Chondrocyte (in vitro differentiated cells): ENCODE measurements at places on chromosomes 5 and 9. TPM values are rescaled to one million over a fixed set of nuclear protein-coding genes. Genes with fewer than 3 reads are reported as not detected.

PURA gene
- 13.3 to 18.1 TPM (median 16.7 TPM) in 3 replicates for total RNA-seq

C9orf152 gene
- total RNA-seq: not detected in 3 replicates

DMRTA1 gene
- total RNA-seq: 5.0 to 6.7 TPM (median 5.2 TPM) in 3 replicates

SLC6A7 gene
- 0.15 TPM in 1 of 3 replicates, not detected in the others for total RNA-seq

POU5F2 gene
- 0.45 to 0.92 TPM (median 0.62 TPM) in 3 replicates for total RNA-seq

GABRA6 gene
- total RNA-seq: not detected in 3 replicates

SPINK6 gene
- not detected in 3 replicates for total RNA-seq

HRCT1 gene
- total RNA-seq: 7.2 to 16.6 TPM (median 7.8 TPM) in 3 replicates

- H3K27ac ChIP-seq: no peak overlapping the region
- H3K36me3 ChIP-seq: peaks cover 3% of the 10 kb centered on the region
- no peak overlapping the region for H3K4me3 ChIP-seq
- peak; percentile 92 for DNase-seq
Observed at GRCh38 chr5:177606071-177607051, 6.4 kb downstream of the B4GALT7 start.

DNA sequence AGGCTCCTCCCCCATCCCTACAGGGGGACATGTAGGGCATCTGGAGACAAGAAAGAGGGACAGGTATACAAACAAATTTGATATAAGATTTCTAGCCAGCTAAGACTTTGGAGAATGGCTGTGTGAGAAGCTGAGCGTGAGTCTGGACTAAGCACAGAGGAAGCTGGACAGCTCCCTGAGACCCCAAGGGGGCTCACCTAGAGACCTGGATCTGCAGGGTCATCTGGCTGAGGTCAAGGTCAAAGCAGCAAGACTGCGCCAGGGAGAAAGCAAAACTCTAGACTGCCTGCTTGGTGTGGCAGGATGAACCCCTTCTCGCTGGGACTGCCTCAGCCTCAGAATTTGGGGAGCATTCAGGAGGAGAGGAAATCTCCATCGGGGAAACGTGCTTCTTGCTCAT, 8.0 kb upstream of the GSN start:
- H3K27ac ChIP-seq: no peak overlapping the region
- no peak for DNase-seq
- no peaks in the 10 kb centered on the region for H3K36me3 ChIP-seq
- peaks cover 42% of the 10 kb centered on the region for H3K4me1 ChIP-seq

- H3K27me3 ChIP-seq: no peaks in the 10 kb centered on the region
- H3K4me1 ChIP-seq: peaks cover 80% of the 10 kb centered on the region
- peak overlapping the region; percentile 98 for H3K27ac ChIP-seq
- H3K36me3 ChIP-seq: no peaks in the 10 kb centered on the region
Observed at GRCh38 chr9:129495620-129496472, 125.1 kb downstream of the C9orf50 start.

DNA sequence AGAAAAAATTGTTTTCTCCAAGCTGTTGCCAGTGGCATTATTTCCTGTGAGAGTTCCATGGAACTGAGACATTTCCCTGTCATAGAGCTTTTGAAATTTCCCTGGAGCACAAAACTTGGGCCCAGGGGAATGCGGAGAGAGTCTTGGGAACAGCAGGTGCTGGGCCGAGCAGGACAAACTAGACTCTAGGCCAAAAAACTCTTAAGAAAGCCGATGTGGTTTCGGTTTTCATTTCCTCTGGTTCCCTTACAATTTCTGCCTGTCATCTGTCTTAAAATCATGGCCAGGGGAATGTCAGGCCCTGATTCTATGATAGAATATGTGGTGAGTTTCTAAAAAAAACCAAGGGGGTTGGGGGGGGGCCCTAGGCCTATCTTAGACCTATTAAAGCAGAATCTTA, 4.6 kb downstream of the SLC35A4 start:
- peaks cover 27% of the 10 kb centered on the region for H3K4me1 ChIP-seq
- H3K27ac ChIP-seq: no peak overlapping the region
- no peaks in the 10 kb centered on the region for H3K27me3 ChIP-seq
- DNase-seq: no peak
- H3K4me3 ChIP-seq: no peak overlapping the region
- H3K36me3 ChIP-seq: peaks cover 12% of the 10 kb centered on the region

GRCh38 chr5:72205431-72206009, 98.2 kb downstream of the MAP1B start:
- DNase-seq: no peak
- peak overlapping the region; percentile 83 for H3K27ac ChIP-seq
- H3K4me1 ChIP-seq: peaks cover 84% of the 10 kb centered on the region
- H3K27me3 ChIP-seq: no peaks in the 10 kb centered on the region

DNA sequence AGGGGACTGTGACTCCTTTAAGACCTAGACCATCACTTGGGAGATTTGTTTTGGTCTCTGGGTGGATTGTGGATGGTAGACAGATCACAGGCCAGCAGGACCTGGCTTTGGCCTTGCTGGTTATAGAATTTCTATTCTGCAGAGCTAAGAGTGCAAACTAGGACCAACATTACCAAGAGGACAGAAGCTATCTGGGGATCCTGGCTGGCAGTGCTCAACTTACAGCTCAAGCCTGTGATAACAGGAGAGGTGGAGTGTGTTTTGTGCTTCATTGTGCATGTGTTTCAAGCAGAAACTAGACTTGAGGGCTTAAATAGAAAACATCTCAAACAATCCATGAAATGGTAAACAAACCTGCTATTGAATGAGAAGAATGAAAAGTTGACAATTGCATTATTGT, 106.7 kb downstream of the ZNF462 start:
- H3K27ac ChIP-seq: peak overlapping the region; percentile 65
- H3K4me3 ChIP-seq: no peak overlapping the region
- H3K4me1 ChIP-seq: peaks cover 42% of the 10 kb centered on the region
- H3K36me3 ChIP-seq: peaks cover 13% of the 10 kb centered on the region
- no peaks in the 10 kb centered on the region for H3K27me3 ChIP-seq

DNA sequence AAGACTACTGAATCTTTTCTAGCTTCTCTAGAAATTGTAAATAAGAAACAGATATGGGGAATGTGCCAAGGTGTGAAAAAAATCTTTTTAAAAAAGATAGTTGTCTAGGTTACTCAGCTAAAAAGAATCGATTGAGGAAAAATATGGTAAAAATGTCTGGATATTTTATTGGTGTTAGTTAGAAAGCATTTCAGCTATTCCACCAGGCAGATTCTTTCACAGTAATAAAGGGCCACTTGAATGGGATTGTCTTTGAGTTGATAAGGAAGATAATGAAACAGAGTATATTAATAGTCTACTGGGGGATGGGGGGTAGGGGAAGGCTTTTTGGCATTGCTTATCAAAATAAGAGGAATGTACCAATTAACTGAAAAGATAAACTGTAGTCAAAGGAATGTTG, 51.9 kb downstream of the SLIT3 start:
- peak overlapping the region; percentile 67 for H3K27ac ChIP-seq
- H3K4me3 ChIP-seq: no peak overlapping the region
- no peak for DNase-seq
- peaks cover 24% of the 10 kb centered on the region for H3K4me1 ChIP-seq
- H3K27me3 ChIP-seq: no peaks in the 10 kb centered on the region
- peaks cover 29% of the 10 kb centered on the region for H3K36me3 ChIP-seq

GRCh38 chr5:54357408-54358058, 47.2 kb upstream of the ARL15 start:
- no peak for DNase-seq

DNA sequence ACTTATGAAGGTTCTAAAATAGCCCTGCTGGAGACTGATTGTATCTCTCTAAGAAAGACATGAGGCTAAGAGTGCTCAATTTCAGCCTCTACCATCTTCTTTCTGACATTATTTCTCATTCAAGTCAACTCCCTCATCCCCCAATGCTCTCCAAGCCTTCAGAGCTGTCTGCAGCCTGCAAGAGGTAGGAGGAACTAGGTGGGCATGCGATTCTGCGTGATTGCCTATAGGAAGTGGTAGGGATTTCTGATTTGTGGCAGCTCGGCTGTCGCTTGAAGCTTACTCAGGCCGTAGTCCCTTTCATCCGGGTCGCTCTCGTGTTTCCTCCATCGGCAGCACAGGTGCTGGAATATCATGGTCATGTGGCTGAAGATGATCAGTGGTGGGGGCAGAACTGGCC, 138.1 kb upstream of the KLF9 start:
- no peaks in the 10 kb centered on the region for H3K36me3 ChIP-seq
- H3K4me1 ChIP-seq: peaks cover 21% of the 10 kb centered on the region
- H3K27ac ChIP-seq: no peak overlapping the region
- H3K27me3 ChIP-seq: no peaks in the 10 kb centered on the region
